ENCODE measurements at places on chromosomes 1 and 21.

DNA sequence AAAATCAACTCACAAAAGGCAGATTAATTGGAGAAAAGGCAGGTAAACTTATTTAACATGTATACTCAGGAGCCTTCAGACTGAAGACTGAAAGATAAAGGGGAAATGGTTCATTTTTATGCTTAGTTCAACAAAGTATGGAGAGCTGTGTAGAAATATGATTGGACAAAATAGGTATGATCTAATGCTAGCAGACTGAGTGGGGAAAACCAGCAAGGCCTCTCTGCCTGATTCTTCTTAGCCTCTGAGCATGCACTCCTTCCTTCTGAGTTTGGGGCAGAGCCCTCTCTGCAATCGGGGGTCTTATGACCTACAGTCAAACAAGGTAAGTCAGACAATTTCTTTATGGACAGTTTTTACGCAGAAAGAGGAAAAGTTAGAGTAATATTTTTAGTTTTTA is 38.8 kb upstream of the SUCO start:
- DNase-seq = no peak
- peaks cover 9% of the 10 kb centered on the region for H3K4me1 ChIP-seq
- no peak overlapping the region for H3K27ac ChIP-seq
- H3K36me3 ChIP-seq = no peaks in the 10 kb centered on the region
- H3K27me3 ChIP-seq = peaks cover 5% of the 10 kb centered on the region

DNA sequence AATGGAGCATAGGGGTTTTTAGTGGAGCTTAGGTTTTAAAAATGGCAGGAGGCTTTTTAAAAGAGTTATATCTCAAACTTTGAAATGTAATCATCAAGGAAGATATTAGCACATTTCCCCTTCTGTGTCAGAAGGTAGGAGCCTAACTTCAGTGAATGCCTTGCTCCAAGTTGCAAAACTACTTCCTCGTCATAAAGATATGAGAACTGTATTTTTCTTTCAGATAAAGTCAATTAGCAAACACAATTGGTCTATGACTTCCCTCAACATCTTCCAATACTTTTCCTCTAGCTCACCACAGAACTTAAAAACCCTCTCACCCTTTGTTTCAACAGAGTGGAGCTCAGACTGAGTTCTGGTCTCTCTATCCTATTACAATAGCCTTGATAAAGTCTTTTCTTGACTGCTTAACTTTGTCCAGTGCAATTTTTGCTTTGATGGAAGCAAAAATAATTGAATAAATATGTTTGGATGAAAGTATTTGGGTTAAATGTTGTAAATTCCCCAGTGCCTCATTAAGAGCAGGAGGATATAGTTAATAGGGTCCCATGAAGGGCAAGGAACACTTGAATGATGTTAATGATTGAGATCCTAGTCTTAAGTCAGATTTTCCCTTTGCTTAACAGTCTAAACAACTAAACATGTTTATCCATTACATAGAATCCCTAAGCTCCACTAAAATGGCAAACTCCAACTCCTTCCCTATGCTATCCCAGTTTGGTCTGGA is 58.9 kb downstream of the TNFSF18 start:
- no peaks in the 10 kb centered on the region for H3K36me3 ChIP-seq
- H3K4me1 ChIP-seq = peaks cover 42% of the 10 kb centered on the region
- no peaks in the 10 kb centered on the region for H3K27me3 ChIP-seq
- no peak overlapping the region for H3K4me3 ChIP-seq
- peak overlapping the region; percentile 74 for H3K27ac ChIP-seq
- DNase-seq = no peak

GRCh38 chr21:43276811-43277210 is 108.0 kb downstream of the CRYAA start:
- no peaks in the 10 kb centered on the region for H3K36me3 ChIP-seq
- no peaks in the 10 kb centered on the region for H3K4me1 ChIP-seq
- H3K4me3 ChIP-seq = no peak overlapping the region
- no peak for DNase-seq
- no peak overlapping the region for H3K27ac ChIP-seq

GRCh38 chr1:162144853-162145252 is 75.4 kb downstream of the NOS1AP start:
- H3K36me3 ChIP-seq = no peaks in the 10 kb centered on the region
- no peaks in the 10 kb centered on the region for H3K27me3 ChIP-seq
- no peak overlapping the region for H3K27ac ChIP-seq
- no peak overlapping the region for H3K4me3 ChIP-seq
- H3K4me1 ChIP-seq = 0 out of 2 replicates have a peak, but pooled peaks cover 4% of the 10 kb centered on the region
- no peak for DNase-seq

GRCh38 chr21:37869661-37870060 is 46.6 kb downstream of the KCNJ6 start:
- H3K36me3 ChIP-seq = no peaks in the 10 kb centered on the region
- no peak for DNase-seq
- H3K27me3 ChIP-seq = no peaks in the 10 kb centered on the region
- H3K27ac ChIP-seq = no peak overlapping the region
- peaks cover 37% of the 10 kb centered on the region for H3K4me1 ChIP-seq
- no peak overlapping the region for H3K4me3 ChIP-seq

DNA sequence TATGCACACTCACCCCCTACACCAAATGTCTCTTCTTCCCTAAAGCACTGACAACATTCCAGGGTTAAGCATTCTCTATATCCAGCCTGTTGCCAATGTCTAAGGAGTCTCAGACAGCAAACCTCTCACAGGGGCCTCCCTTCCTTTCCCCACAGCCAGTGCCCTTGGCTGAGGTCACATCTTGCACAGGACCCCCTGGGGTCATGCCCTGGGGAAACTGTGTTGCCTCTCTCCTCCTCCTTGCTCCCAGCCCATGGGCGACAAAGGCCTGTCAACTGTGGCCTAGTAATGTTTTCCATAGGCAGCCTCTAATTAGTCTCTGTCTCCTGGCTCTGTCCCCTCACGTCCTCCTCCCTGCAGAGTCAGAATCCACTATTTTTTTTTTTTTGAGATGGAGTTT is 54.6 kb downstream of the NENF start:
- no peak overlapping the region for H3K4me3 ChIP-seq
- no peaks in the 10 kb centered on the region for H3K36me3 ChIP-seq
- H3K27me3 ChIP-seq = no peaks in the 10 kb centered on the region
- no peak for DNase-seq

- no peaks in the 10 kb centered on the region for H3K36me3 ChIP-seq
- peak overlapping the region; percentile 22 for H3K4me3 ChIP-seq
- H3K27me3 ChIP-seq = no peaks in the 10 kb centered on the region
- H3K27ac ChIP-seq = no peak overlapping the region
- DNase-seq = peak; percentile 62
Measured at GRCh38 chr1:167043752-167044488, 46.3 kb downstream of the GPA33 start.

- DNase-seq = no peak
- peaks cover 7% of the 10 kb centered on the region for H3K4me1 ChIP-seq
- H3K27ac ChIP-seq = no peak overlapping the region
- no peaks in the 10 kb centered on the region for H3K36me3 ChIP-seq
- H3K27me3 ChIP-seq = peaks cover 59% of the 10 kb centered on the region
- H3K4me3 ChIP-seq = no peak overlapping the region
Measured at GRCh38 chr1:22949822-22950331, 22.8 kb downstream of the LACTBL1 start.

DNA sequence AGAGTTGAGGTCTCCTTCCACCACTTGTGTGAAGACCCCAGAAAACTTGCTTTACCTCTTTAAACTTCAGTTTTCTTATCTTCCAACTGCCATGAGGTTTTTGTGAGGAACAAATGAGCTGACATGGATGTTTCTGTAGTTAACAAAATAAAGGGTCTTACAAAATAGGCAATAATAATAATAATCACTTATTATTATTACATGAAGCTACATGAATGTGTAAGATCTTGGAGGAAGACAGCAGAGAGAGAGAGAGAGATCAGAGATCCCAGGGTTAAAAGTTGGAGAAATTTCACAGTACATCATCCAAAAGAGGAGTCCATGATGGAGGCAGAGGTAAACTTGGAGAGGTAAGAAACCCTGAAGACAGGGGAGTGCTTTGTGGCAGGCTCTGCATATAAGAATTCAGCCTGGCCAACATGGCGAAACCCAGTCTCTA is 10.7 kb downstream of the RCC1 start:
- peaks cover 24% of the 10 kb centered on the region for H3K4me1 ChIP-seq
- H3K4me3 ChIP-seq = no peak overlapping the region
- peaks cover 14% of the 10 kb centered on the region for H3K27me3 ChIP-seq

- H3K27me3 ChIP-seq = peaks cover 9% of the 10 kb centered on the region
- no peaks in the 10 kb centered on the region for H3K4me1 ChIP-seq
- no peak overlapping the region for H3K27ac ChIP-seq
- no peak for DNase-seq
- H3K4me3 ChIP-seq = no peak overlapping the region
Measured at GRCh38 chr1:21397813-21398188, 42.1 kb upstream of the NBPF3 start.

DNA sequence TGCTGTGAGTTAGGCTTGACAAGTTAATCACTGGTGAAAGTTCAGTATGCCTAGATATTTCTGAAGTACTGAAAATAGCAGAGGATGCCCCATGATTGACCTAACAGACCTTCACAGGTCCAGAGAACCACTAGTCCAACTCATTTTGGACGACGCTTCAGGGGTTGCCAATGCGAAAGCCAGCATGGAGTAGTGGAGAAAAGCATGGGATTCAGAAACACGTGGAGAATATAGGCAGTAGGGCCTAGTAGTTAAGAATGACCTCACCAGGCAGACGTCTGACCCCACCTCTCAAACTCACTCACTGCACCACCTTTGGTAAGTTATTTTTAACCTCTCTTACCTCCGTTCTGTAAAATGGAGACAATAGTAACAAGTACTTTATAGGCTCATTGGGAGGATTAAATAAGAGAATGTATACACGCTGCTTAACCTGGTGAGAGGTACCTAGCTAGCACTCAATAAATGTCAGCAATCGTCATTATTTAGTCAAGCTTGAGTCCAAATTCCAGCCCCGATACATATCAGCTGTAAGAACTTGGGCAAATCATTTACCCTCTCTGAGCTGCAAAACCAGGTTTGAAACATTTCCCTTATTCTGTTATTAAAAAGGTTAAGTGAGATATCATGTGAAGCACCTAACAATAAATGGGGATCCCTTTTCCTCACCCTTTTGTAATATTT is 13.2 kb downstream of the PLPP3 start:
- DNase-seq = no peak
- no peak overlapping the region for H3K4me3 ChIP-seq
- no peaks in the 10 kb centered on the region for H3K36me3 ChIP-seq

DNA sequence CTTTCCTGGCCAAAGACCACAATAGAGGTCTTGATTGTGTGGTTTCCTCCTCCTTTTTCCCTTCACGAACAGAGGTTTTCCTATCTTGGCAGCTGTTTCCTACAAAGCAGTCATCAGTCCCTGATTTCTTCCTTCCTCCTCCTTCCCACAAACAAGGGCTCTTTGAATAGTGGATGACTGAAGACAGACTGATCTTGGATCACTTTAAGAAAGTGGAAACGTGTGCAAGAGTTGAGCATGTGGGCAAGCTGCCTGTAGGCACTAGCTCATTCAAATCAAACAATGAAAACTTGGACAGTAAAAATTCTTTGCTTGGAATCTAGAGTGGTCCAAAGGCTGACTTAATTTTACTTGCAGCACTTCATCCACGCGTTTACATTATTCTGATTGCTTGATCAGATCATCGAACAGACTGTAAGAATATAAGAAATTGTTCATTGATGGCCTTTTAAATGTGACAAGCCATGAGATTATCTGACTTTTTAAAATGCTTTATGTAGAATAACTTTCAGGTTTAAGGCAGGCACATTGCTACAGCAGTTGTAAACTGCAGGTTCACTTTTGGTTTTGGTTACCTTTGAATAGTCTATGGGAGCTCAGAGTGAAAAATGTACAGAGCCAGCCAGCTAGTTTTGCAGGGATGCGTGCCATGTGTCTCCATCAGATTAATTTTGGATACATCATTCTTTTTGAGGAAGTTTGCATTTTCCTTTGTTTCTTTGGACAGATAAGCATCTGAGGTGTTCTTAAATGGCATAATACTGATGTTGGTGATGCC is 34.4 kb downstream of the ADGRL2 start:
- DNase-seq = no peak
- no peak overlapping the region for H3K4me3 ChIP-seq
- no peaks in the 10 kb centered on the region for H3K36me3 ChIP-seq

- H3K36me3 ChIP-seq = no peaks in the 10 kb centered on the region
- H3K4me3 ChIP-seq = no peak overlapping the region
- no peaks in the 10 kb centered on the region for H3K4me1 ChIP-seq
- DNase-seq = no peak
- H3K27me3 ChIP-seq = no peaks in the 10 kb centered on the region
Measured at GRCh38 chr1:219733511-219734174, 120.7 kb upstream of the ZC3H11B start.

GRCh38 chr1:24898152-24898908 is 31.7 kb downstream of the RUNX3 start:
- no peak overlapping the region for H3K4me3 ChIP-seq
- peak; percentile 49 for DNase-seq
- peaks cover 21% of the 10 kb centered on the region for H3K36me3 ChIP-seq

DNA sequence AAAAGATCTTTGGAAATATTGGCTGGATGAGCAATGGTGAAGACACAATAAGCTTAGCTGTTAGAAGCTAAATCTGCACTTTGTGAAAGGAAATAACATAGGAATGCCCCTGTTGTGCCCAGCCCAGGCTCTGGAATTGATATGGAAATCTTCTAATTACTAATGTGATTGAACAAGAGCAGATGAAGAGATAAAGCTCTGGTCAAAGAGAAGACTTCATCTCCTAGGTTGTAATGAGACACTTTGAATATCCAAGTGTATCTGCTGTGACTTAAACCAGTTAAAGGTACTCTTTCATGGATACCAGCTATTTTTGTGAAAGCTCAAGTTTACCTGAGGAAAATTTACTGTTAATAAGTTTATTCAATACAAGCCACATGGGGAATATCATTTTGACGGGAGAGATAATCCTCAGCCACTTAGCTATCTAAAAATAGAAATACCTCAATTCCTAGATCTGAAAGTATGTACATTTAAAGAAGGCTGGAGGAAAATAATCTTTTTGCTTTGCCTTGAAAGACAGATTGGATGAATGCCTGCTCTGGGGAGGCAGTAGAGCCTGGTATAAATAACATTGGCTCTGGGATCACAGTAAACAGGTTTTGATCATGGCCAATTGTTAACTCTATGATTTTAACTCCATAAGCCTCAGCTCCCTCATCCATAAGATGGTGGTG is 494.0 kb upstream of the B3GALT2 start:
- no peaks in the 10 kb centered on the region for H3K4me1 ChIP-seq
- no peaks in the 10 kb centered on the region for H3K36me3 ChIP-seq
- no peak overlapping the region for H3K4me3 ChIP-seq
- no peaks in the 10 kb centered on the region for H3K27me3 ChIP-seq
- H3K27ac ChIP-seq = no peak overlapping the region

- H3K27ac ChIP-seq = no peak within 1 kb of the TSS
- peak; percentile 63 for DNase-seq
- no peaks in the 10 kb centered on the region for H3K36me3 ChIP-seq
- no peaks in the 10 kb centered on the region for H3K27me3 ChIP-seq
- peaks cover 14% of the 10 kb centered on the region for H3K4me1 ChIP-seq
- H3K4me3 ChIP-seq = peak within 1 kb of the TSS; percentile 61
Measured at GRCh38 chr1:115976062-115976920, at the start of gene SLC22A15. Gene SLC22A15 (plus strand): TSS chr1:115976513. CDS start chr1:115976628, 115 bp downstream.

GRCh38 chr1:74641161-74641560 is 32.4 kb downstream of the ERICH3 start:
- H3K4me3 ChIP-seq = no peak overlapping the region
- no peak for DNase-seq
- H3K4me1 ChIP-seq = no peaks in the 10 kb centered on the region

- H3K4me1 ChIP-seq = peaks cover 36% of the 10 kb centered on the region
- no peak for DNase-seq
- H3K36me3 ChIP-seq = no peaks in the 10 kb centered on the region
- H3K4me3 ChIP-seq = no peak overlapping the region
- no peak overlapping the region for H3K27ac ChIP-seq
Measured at GRCh38 chr1:117672756-117673155, 66.9 kb downstream of the TENT5C start.

Data from SJSA1 (cell line).